ENCODE measurements at places on chromosomes 12 and 14. TPM values are rescaled to one million over a fixed set of nuclear protein-coding genes. Genes with fewer than 3 reads are reported as not detected.

- peak; percentile 88 for DNase-seq
- peaks cover 29% of the 10 kb centered on the region for H3K36me3 ChIP-seq
- peaks cover 59% of the 10 kb centered on the region for H3K4me1 ChIP-seq
- H3K27ac ChIP-seq, result peak overlapping the region; percentile 99
- no peaks in the 10 kb centered on the region for H3K27me3 ChIP-seq
- peak overlapping the region; percentile 81 for H3K4me3 ChIP-seq
Measured at GRCh38 chr12:57089271-57090245, 644 bp downstream of the NAB2 start.

GRCh38 chr12:4111010-4111409 is 162.6 kb upstream of the CCND2 start:
- H3K4me3 ChIP-seq, result no peak overlapping the region
- no peak overlapping the region for H3K27ac ChIP-seq
- no peaks in the 10 kb centered on the region for H3K36me3 ChIP-seq
- no peaks in the 10 kb centered on the region for H3K4me1 ChIP-seq
- no peak for DNase-seq

- no peaks in the 10 kb centered on the region for H3K27me3 ChIP-seq
- DNase-seq, result no peak
Measured at GRCh38 chr14:87214558-87214957, 778.4 kb downstream of the GALC start.

- DNase-seq, result peak; percentile 37
- peak overlapping the region; percentile 87 for H3K27ac ChIP-seq
- no peaks in the 10 kb centered on the region for H3K27me3 ChIP-seq
Measured at GRCh38 chr12:76346798-76347420, 1.3 kb downstream of the BBS10 start.

DNA sequence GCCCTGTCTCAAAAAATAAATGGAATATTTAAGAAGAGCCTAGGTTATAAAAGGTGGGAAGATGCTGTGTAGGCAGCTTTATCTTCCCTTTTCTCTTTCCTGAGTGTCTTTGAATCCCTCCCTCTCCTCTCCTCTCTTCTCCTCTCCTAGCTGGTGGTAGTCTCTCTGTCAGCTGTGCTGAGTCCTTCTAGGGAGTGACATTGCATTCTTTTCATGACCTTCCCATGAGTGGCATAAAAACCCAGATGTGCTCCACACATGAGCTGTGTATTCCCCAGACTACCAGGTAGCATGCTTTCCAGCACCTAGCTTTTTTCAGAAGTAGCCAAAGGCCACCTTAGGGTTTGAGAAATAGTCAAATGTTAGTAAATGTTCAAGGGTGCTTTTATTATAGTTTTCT is 23.6 kb downstream of the SAMD4A start:
- peaks cover 55% of the 10 kb centered on the region for H3K4me1 ChIP-seq
- no peak overlapping the region for H3K27ac ChIP-seq
- H3K4me3 ChIP-seq, result no peak overlapping the region
- no peaks in the 10 kb centered on the region for H3K27me3 ChIP-seq
- DNase-seq, result no peak

DNA sequence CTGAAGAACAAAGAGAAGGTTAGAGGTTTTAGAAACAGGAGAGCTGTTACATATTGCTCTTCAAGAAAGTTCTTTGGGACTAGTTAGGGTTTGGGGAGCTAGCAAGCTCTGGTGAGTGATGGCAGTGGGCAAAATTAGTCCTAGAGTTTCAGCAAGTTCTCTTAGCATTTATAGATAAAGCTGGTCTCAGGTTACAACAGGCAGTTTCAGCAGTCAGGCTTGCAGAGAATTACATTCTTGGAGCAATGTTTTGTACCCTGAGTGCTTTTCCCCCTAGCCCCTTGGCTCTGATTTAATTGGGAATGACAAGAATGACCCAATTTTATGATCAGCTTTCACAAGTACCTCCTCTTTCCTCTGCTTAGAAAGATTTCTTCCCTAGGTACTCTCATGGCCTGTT is 21.4 kb upstream of the EID3 start:
- no peak overlapping the region for H3K4me3 ChIP-seq
- no peaks in the 10 kb centered on the region for H3K4me1 ChIP-seq

GRCh38 chr12:25958428-25959070 is at the start of gene RASSF8:
TSS of gene RASSF8 (plus strand) at chr12:25958682. CDS start at chr12:26055344, 96,662 bp downstream.
- H3K36me3 ChIP-seq, result no peaks in the 10 kb centered on the region
- peak within 1 kb of the TSS; percentile 77 for H3K4me3 ChIP-seq
- DNase-seq, result peak; percentile 88
- H3K27me3 ChIP-seq, result no peaks in the 10 kb centered on the region
- peaks cover 13% of the 10 kb centered on the region for H3K4me1 ChIP-seq

GRCh38 chr14:58408681-58409215 is 13.0 kb downstream of the TOMM20L start:
- no peak overlapping the region for H3K27ac ChIP-seq
- H3K27me3 ChIP-seq, result no peaks in the 10 kb centered on the region
- no peak overlapping the region for H3K4me3 ChIP-seq
- peaks cover 64% of the 10 kb centered on the region for H3K36me3 ChIP-seq
- no peaks in the 10 kb centered on the region for H3K4me1 ChIP-seq
- no peak for DNase-seq

DNA sequence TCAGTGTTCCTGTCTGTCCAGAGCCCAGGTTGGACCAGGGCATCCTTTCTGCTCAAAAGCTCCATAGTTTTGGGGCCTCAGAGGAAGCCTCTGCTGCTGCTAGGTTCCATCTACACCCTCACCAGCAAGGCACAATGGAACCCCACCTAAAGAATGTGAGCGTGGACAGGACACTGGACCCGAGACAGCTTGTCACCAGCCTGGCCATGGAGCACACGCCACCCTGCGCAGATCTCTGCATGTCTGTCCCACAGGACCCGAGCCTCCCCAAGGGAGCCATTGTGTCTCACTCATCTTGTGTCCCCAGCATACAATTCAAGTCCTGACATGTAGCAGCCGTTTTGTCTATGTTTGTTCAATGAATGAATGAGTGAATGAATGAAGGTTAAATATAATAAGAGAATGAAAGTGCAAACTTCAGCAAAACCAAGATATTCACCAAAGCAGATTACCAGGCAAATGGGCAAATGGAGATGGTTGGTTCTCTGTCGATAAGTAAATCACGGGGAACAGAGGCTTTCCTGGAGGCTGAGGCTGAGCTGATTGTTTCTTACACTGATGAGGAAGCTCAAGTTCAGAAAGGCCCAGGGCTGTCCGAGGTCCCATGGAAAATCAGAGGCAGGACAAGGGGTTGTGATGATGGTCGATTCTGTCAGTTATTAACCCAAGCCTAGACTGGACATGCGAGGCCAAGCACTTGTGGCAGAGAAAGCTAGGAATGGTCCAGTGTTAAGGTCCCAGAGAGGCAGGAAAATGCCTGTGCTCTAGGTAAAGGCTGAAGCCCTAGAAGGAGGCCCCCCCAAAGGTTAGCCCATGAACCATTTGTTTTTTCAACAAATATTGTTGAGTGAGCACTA is 27.0 kb downstream of the SERPINA3 start:
- no peaks in the 10 kb centered on the region for H3K27me3 ChIP-seq
- DNase-seq, result no peak
- no peak overlapping the region for H3K4me3 ChIP-seq
- H3K27ac ChIP-seq, result no peak overlapping the region
- no peaks in the 10 kb centered on the region for H3K36me3 ChIP-seq

- H3K4me1 ChIP-seq, result peaks cover 93% of the 10 kb centered on the region
- peak overlapping the region; percentile 58 for H3K27ac ChIP-seq
Measured at GRCh38 chr12:104462931-104463339, 6.2 kb downstream of the CHST11 start.

DNA sequence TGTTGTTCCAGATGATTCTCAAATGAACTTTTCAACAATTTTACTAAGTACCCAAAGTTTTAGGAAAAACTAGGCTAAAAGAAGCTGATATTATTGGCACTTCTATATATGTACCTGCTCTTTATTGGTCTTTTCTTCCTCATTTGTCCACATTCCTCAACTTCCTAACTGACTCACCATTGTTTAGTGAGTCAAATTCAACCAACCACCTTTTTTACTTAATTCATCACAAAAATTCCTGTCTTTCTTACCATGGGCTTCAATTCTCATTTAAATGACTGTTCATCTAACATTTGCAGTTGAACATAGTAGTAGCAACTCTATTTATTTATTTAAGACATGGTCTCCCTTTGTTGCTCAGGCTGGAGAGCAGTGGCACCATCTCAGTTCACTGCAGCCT is 47.6 kb upstream of the SLC2A13 start:
- H3K4me1 ChIP-seq, result no peaks in the 10 kb centered on the region
- no peak overlapping the region for H3K4me3 ChIP-seq
- H3K27me3 ChIP-seq, result no peaks in the 10 kb centered on the region
- H3K36me3 ChIP-seq, result no peaks in the 10 kb centered on the region
- no peak overlapping the region for H3K27ac ChIP-seq

GRCh38 chr12:38669530-38669929 is 235.9 kb downstream of the CPNE8 start:
- H3K36me3 ChIP-seq, result no peaks in the 10 kb centered on the region
- no peak overlapping the region for H3K27ac ChIP-seq
- DNase-seq, result no peak
- no peaks in the 10 kb centered on the region for H3K27me3 ChIP-seq
- H3K4me3 ChIP-seq, result no peak overlapping the region

- H3K36me3 ChIP-seq, result peaks cover 52% of the 10 kb centered on the region
- H3K27ac ChIP-seq, result no peak overlapping the region
- no peak for DNase-seq
- H3K4me1 ChIP-seq, result no peaks in the 10 kb centered on the region
- no peak overlapping the region for H3K4me3 ChIP-seq
Measured at GRCh38 chr14:21350539-21350938, 33.3 kb downstream of the SUPT16H start.

Gene TECPR2
- total RNA-seq, result 30.6 TPM

Gene RTN1
- total RNA-seq, result 0.49 TPM

Gene LRRK2
- 6.4 TPM for total RNA-seq

Gene IL22
- total RNA-seq, result not detected

Gene AKAP3
- 2.3 TPM for total RNA-seq

Gene SDS
- not detected for total RNA-seq

Gene LRFN5
- 0.25 TPM for total RNA-seq

Gene ARHGEF25
- 8.1 TPM for total RNA-seq

Gene ATL1
- total RNA-seq, result 3.1 TPM
